ENCODE measurements at places on chromosomes 4 and X.

- no peak for DNase-seq
Measured at GRCh38 chrX:19487520-19488200, 27.6 kb downstream of the MAP3K15 start.

GRCh38 chr4:14023896-14024295, 396.4 kb upstream of the BOD1L1 start:
- DNase-seq, result no peak

DNA sequence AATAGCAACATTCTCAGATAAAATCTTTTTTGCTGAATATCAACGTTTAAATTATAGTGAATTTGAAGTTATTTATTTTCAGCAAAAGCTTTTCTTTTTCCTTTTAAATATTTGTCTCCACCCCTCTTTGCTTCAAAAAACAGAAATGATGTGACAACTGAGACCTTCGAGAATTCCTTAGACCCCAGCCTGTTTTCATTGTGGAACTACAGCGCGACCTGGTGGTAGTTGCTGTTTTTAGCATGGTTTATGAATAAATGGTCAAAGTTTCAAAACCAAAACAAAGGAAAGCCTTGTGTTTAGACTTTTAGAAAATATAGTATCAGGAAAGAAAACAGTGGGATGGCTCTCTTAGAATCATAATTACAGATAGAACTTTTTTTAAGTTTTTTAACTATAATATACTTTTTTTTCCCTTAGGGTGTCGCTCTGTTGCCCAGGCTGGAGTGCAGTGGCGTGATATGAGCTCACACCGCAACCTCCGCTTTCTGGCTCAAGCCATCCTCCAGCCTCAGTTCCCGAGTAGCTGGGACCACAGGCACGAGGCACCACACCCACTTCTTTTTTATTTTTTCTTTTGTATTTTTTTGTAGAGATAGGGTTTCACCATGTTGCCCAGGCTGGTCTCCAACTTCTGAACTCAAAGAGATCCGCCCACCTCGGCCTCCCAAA, 26.8 kb upstream of the TMEM184C start:
- peak; percentile 44 for DNase-seq

DNA sequence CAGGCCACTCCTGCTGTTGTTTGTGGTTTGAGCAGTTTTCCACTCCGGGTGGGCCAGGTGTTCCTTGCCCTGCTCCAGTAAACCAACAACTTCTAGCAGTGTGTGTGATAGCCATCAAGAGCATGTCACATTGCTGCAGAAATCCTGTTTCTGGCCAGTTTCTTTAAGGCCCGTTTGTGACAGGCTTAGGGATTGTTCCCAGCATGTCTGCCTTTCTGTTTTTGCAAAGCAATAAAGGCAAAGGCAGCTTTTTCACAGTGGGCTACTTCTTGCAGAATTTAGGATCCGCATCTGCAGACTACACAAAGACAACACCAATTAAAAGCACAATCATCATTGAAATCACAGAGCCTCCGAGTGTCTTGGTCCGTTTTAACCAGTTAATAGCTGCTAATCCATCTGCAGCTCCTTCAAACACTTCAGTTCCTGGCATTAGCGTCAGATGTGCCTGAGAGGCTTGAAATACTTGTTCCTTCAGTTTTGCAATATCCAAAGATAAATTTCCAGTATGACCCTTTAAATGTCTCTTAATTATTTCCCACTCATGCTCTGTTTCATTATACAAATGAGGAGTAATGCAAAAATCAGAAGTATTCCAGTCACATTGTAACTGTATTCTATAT, 65.1 kb downstream of the ADAM29 start:
- no peak for DNase-seq

- no peak for DNase-seq
Measured at GRCh38 chrX:120274958-120275357, 24.3 kb downstream of the ZBTB33 start.

DNA sequence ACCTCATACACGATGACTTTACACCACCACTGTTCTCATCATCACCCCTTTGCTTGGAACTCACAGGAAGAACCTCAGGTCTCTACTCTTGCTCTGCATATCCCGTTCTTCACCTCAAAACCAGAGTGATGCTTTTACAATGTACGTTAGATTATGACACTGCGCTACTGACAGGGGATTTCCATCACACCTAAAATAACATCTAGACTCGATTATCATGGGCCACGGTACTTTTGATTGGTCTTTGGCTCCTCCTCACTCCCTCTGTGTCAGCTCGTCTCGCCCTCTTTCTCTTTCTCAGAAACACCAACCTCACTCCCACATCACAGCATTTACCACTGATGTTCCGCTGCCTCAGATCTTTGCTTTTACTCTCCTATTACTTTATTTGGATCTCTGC, 172.4 kb downstream of the TLL1 start:
- no peak for DNase-seq

DNA sequence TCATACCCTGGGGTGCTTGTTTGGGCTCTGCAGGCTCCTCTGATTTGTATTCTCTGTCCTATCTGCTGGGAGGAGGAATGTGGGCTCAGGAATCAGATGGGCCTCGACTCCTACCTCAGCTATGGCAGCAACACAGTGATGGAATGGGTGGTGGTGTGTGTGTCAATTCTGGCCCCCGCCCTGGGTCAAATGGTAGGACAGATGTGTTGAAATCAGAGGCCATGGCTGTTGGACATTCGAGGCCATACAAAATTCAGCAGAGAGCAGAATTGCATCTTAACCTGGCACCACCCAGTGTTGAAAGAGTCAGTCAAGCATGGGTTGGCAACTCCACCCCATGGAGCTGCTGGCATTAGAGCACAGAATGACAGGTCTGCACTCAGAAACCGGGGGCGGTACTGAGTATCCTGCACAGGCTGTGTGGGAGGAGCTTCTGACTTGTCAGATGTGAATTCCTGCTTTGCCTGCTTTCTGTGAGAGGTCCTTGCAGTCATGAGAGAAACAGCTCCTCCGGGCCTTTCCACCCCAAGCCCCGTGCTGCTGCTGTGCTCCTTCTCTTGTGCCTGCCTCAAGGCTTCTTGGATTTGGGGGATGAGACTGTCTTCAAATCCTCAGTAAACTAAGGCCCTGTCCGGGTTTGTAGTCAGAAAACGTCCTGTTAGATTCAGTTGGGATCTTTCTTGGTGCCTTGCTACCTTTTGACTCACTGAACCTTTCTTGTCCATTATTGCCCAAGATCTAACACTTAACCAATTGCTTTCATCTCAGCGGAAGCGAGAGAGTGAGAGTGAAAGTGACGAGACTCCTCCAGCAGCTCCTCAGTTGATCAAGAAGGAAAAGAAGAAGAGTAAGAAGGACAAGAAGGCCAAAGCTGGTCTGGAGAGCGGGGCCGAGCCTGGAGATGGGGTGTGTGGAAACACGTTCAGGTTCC, 13.0 kb downstream of the DKC1 start:
- no peak for DNase-seq

GRCh38 chrX:137194164-137194563, 160.4 kb upstream of the GPR101 start:
- DNase-seq, result peak; percentile 2

DNA sequence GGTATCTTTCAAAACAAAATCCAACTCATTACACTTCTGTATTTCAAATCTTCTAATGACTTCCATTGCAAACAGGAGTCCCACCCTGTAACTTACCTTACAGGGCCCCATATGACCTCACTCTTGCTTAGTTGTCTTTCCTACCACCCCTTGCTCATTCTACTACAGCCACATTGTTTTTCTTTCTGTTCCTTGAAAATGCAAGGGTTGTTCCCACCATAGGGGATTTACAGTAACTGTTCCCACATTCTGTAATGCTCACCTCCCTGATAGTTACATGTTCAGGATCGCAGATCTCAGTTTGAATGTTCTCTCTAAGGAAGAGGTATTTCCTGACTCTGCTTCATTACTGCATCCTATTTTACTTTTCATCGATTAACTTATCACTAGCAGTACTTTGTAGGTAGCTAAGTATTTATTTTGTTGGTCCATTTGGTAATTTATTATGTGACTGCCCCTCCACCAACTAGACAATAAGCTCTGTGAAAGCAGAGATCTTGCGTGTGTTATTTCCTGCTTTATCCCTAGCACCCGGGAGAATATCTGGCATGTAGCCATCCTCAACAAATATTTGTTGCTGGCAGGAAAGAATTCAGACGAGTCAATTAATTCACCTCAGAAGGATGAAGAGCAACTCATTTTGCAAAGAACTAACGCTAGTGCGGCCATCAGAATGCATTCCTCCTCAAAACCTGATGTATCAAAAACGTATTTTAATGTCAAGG, 21.4 kb downstream of the MAOB start:
- peak; percentile 46 for DNase-seq

- peak; percentile 57 for DNase-seq
Measured at GRCh38 chr4:123555233-123555806, 158.7 kb downstream of the SPRY1 start.

DNA sequence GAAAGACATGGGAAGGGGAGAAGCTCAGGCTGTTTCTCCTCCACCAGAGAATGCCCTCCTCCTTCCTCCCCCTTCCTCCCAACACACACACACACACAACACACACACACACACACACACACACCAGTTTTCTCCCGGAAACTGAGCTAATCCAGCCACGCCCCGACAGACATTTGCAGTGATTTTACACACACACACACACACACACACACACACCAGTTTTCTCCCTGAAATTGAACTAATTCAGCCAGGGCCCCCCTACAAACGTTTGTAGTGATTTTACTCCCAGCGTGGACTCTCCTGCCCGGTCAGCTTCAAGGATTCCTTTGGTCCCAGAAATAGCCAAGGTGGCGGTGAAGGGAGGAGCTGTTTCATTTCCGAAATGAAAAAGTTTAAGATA, 32.9 kb upstream of the STX18 start:
- peak; percentile 20 for DNase-seq

- DNase-seq, result no peak
Measured at GRCh38 chrX:39452401-39452800, 645.4 kb downstream of the BCOR start.

DNA sequence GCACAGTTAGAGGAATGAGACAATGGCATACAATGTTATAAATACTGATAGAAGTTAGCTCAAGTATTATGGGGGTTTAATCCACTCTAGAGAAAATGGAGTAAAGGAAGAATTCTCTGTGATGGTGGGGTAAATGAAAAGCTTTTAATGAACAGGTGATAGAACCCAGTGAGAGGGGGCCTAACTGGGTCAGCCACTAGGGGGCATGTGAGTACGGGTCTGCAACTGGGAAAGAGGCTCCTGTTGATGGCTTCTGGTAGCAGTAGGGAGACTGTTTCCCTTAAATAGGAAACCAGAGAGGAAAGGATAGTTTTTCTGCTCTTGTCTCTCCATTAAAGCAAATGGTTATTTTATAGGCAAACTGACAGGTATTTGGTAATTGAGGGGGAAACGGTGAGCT, 132.8 kb upstream of the GPR101 start:
- no peak for DNase-seq

DNA sequence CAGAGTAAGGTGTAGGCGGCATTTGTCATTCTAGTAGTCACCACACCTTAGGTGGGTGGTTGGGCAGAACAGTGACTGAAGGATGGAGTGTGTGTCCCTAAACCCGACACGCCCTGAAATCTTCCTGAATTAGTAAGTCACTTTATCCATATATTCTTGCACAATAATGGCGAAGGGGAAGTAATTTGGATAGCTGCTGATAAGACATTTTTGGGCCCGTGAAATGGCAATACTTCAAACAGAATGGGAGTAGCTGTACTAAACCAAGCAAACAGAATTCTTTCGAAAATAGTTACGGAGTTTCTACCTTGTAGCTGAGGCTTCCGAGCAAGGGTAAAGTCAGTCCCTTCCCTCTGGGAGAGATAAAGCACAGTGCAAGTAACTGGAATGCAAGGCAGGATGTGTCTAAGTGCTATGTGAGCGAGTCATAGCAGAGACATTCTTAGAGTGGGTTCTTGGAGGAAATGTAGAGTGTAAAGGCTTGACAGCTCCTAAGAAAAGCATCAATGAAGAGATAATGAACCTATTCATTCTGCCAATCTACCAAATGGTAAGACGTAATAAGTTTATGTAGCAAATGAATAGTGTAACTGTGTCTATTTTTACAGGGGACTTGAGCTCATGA, 72.8 kb downstream of the CLCN5 start:
- DNase-seq, result peak; percentile 32

GRCh38 chr4:115279330-115279729, 165.9 kb upstream of the NDST4 start:
- DNase-seq, result no peak

- DNase-seq, result no peak
Measured at GRCh38 chrX:21996872-21997455, 35.2 kb upstream of the PHEX start.

DNA sequence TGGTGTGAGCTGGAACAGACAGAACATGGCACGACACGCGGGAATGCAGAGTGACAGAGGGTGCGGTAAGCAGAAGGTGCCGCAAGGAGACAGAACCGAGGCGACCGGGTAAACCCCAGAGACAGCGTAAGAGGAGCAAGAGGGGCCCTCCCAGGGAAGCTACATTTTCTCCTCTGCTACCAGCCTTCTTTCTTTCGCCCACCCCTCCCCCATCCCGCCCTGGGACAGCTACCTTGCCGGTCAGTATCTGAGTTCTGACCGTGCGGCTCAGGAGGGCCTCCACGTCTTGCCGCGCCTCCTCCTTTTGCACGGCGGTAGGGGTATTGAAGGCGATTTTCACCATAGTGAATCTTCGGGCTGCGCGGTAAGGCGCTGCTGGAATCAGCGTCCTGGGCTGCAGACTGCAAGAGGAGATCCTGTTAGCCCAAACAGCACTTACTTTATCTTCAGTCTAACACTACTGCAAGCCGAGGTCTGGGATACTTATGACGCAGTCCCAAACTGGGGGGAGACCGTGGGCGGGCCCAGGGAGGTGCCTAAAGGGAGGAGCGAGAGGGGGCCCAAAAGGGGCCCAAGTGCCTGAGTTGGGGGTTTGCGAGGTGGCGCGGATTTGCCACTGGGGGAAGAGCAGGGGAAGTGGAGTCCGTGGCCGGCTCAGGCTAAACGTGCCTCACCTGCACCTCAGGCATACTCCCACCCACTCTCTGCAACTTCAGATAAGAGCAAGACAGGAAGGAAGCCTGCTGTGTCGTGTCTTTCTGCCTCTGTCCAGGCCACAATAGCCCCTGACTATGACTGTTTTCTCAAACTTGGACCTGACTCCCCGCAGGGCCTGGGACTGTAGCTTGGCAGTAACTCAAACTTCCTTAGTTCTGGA, at the start of gene ITM2A:
Gene ITM2A (minus strand): TSS at position 462 of the 877 bp plus-strand sequence. CDS start 119 bp downstream, at position 343.
- DNase-seq, result no peak

DNA sequence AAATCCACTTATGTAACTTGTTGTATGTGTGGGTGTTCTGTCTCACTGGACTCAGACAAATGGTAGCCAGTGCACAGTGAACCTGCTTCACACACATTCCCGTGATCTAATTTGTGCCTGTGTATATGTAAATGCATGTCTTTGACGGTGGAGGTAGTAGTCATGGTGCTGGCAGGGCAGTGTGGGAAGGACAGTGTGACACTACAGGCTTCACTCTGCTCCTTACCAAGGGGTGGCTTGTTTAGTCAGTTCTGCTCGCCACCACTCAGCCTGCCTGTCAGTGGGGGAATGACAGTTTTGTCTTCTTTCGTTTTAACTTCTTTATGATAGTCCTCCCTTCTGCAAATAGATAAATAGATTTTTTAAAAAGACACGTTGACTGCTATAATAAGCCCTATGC, 17.7 kb upstream of the PAQR3 start:
- no peak for DNase-seq
